ENCODE measurements at places on chromosomes 5 and 9.

GRCh38 chr5:172664018-172664417 lies 23.0 kb downstream of the NEURL1B start:
- H3K27me3 ChIP-seq, result peaks cover 8% of the 10 kb centered on the region
- H3K27ac ChIP-seq, result no peak overlapping the region
- no peaks in the 10 kb centered on the region for H3K36me3 ChIP-seq
- H3K4me1 ChIP-seq, result peaks cover 47% of the 10 kb centered on the region

GRCh38 chr9:127113191-127113972 lies 9.1 kb downstream of the ANGPTL2 start:
- H3K4me3 ChIP-seq, result no peak overlapping the region
- no peak overlapping the region for H3K27ac ChIP-seq
- peaks cover 3% of the 10 kb centered on the region for H3K27me3 ChIP-seq
- H3K4me1 ChIP-seq, result peaks cover 39% of the 10 kb centered on the region
- peaks cover 10% of the 10 kb centered on the region for H3K36me3 ChIP-seq
- no peak for DNase-seq

DNA sequence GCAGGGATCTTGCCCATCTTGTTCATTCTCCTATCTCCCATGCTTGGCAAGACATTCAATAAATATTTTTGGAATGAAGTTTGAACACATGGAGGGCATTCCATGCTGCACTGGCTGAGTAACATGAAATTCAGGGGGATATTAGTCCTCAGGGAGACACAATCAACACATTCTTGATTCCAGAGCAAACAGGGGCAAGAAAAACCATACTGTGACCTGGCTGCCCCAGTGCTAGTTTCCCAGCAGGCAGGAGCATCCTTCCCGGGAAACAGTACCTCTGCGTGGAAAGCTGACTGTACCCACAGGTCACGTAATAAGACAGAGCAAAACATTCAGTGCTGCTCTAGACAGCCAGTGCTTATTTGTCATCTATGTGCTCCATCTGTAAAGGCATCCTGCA lies 66.3 kb upstream of the SPOCK1 start:
- peak overlapping the region; percentile 29 for H3K4me3 ChIP-seq
- peaks cover 60% of the 10 kb centered on the region for H3K4me1 ChIP-seq
- no peak overlapping the region for H3K27ac ChIP-seq
- H3K36me3 ChIP-seq, result no peaks in the 10 kb centered on the region

DNA sequence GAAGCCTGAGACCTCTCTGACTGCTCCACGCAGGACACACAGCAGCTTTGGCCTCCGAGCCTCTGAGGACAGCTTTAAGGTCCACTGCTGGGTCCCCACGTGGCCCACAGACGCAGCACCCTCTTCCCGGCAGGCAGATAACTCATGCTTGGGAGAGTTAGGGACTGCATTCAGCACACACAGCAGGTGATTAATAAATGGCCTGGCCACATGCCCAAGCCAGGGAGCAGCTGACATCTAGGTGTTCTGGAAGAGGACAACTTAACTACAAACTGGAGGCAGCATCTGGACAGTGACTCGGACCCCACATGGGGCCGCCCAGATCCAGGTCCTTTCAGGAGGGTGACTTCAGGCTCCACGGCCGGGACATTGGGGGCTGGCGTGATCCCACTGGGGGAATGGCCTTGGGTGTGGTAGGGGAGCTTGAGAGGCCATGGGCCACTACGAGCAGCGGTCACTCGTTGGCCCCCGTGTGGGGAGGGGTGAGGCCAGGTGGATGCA lies 11.3 kb downstream of the NINJ1 start:
- DNase-seq, result no peak
- no peak overlapping the region for H3K4me3 ChIP-seq
- no peaks in the 10 kb centered on the region for H3K36me3 ChIP-seq
- no peaks in the 10 kb centered on the region for H3K27me3 ChIP-seq
- H3K27ac ChIP-seq, result no peak overlapping the region

DNA sequence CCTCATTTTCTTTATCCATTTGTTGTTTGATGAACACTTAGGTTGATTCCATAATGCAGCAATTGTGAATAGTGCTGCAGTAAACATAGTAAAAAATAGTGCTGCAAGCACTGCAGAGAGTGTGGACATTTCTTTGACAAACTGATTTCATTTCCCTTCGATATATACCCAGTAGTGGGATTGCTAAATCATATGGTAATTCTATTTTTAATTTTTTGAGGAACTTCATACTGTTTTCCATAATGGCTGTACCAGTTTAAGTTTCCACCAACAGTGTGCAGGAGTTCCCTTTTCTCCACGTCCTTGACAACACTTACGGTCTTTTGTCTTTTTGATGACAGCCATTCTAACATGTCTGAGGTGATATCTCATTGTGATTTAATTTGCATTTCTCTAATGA lies 138.2 kb upstream of the PLPPR1 start:
- no peaks in the 10 kb centered on the region for H3K36me3 ChIP-seq
- no peaks in the 10 kb centered on the region for H3K27me3 ChIP-seq
- no peak for DNase-seq
- no peak overlapping the region for H3K27ac ChIP-seq
- H3K4me3 ChIP-seq, result no peak overlapping the region

DNA sequence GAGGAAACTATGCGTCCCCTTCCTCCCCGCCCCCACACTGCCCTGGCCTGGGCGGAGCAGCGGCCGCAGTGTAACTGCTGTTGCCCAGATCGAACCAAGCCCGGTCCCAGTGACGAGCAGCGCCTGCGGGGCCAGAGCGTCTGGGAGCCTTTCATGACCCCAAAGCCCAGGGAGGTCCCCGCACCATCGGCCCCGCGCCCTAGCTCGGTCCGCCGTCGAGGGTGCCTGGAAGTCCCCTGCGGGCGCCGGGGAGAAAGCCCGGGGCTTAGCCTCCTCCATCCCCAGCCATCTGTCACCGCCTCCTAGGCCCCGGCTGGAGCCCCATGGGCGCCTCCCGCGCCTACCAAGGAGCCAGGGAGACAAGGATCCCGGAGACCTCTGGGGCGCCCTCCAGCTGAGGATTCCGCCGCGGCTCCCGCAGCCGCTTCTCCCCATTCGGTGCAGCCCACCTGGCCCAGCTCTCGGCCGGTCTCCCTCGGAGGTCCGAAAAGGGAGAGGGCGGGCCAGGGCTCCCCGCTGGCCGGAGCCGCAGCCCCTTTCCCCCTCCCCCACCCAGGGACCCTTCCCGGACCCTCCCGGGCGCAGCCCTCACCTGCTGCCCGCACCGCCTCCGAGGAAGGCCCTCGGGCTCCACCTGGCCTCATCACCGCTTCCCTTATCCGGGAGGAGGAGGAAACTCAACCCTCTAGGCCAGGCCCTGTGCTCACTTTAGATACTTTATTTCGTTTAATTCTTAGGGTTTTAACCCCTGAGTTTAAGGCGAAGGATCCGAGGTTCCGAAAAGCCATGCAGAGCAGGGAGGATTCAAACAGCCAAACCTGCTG lies 45.6 kb downstream of the APTX start:
- no peak for DNase-seq
- peaks cover 65% of the 10 kb centered on the region for H3K36me3 ChIP-seq
- H3K27me3 ChIP-seq, result no peaks in the 10 kb centered on the region
- H3K4me3 ChIP-seq, result no peak overlapping the region

DNA sequence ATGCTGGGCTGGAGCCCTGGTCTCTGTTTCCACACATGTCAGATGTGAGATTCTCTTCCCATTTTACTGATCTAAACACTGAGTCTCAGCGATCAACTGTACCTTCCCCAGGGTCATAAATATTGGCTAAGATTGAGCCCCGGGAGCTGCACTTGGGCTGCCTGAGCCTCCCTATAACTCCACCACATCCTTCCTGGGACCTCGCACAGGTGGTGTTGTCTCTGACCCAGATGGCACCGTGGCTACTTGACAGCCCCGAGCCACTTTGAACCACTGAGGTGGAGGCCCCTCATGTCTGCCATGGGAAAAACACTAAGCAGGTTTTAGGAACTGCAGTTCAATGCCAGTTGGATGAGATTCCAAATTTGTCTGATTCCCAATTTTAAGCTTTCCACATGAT lies 586.5 kb downstream of the IRX1 start:
- H3K4me1 ChIP-seq, result no peaks in the 10 kb centered on the region
- H3K36me3 ChIP-seq, result no peaks in the 10 kb centered on the region
- no peak overlapping the region for H3K4me3 ChIP-seq

DNA sequence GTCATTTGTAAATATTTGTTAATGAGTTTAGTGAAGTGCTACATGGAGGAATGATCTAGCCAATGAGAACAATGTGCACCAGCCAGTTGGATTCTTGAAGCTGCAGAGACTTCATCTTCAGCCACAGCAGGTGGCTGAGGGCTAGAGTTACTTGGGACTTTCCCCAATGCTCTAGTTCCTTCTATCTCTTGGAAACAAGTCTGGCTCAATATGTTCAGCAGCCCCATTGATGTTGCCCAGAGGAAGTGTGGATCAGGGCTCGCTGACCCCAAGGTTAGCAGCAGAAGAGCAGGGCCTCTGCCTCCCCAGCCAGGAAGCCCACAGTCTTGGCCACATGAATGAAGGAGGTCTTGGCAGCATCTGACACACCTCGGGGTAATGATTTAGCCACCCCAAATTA lies 117.5 kb downstream of the SLC1A3 start:
- peaks cover 6% of the 10 kb centered on the region for H3K27me3 ChIP-seq
- DNase-seq, result no peak
- H3K4me1 ChIP-seq, result peaks cover under 1% of the 10 kb centered on the region
- H3K27ac ChIP-seq, result no peak overlapping the region
- H3K36me3 ChIP-seq, result no peaks in the 10 kb centered on the region

GRCh38 chr5:75040973-75041372 lies 11.4 kb downstream of the GCNT4 start:
- no peaks in the 10 kb centered on the region for H3K36me3 ChIP-seq
- peaks cover 5% of the 10 kb centered on the region for H3K4me1 ChIP-seq
- H3K27ac ChIP-seq, result no peak overlapping the region
- DNase-seq, result no peak

DNA sequence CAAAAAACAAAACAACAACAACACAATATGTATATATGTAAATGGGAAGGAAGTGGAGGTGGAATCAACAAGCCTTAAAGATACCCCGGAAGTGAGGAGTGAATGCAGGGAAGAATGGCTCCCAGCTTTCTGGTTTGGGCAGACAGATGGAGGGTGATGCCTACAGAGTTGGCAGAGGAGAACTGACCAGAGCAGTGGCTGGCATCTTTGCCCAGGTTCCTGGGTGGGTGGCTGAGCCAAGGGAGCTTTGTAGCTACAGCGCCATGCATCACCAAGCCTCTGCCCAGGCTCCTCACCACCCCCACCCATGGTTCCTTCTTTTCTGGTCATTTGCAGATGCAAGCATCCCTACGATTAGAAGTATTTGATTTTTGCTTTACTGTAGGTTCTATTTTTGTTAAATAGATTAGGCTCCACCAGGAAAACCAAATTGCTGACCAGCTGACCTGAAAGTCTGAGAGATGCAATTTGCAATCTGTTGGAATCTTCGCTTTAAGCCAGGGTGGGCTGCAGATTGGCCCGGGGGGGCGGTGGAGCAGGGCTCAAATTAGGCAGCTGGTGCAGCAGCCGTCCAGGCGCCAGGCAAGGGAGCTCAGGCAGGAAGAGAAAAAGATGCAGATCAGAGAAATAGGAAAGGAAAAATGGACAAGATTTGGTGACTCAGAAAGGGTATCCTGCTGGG lies 163.3 kb upstream of the TBC1D2 start:
- H3K36me3 ChIP-seq, result no peaks in the 10 kb centered on the region
- peaks cover 31% of the 10 kb centered on the region for H3K27me3 ChIP-seq
- no peak overlapping the region for H3K4me3 ChIP-seq
- no peak for DNase-seq
- peak overlapping the region; percentile 50 for H3K27ac ChIP-seq
- peaks cover 10% of the 10 kb centered on the region for H3K4me1 ChIP-seq

- H3K36me3 ChIP-seq, result no peaks in the 10 kb centered on the region
- DNase-seq, result no peak
- H3K4me3 ChIP-seq, result no peak overlapping the region
Measured at GRCh38 chr5:154583671-154584177, 105.7 kb upstream of the HAND1 start.

GRCh38 chr5:169763376-169764017 lies 126.4 kb downstream of the DOCK2 start:
- peaks cover 11% of the 10 kb centered on the region for H3K4me1 ChIP-seq
- H3K27me3 ChIP-seq, result peaks cover 26% of the 10 kb centered on the region
- H3K27ac ChIP-seq, result no peak overlapping the region
- no peak for DNase-seq
- H3K4me3 ChIP-seq, result no peak overlapping the region

All from nephron progenitor cell (in vitro differentiated cells).